Gastrocnemius medialis (tissue), 4 donors: ENCODE measurements at places on chromosomes 12 and 14.

DNA sequence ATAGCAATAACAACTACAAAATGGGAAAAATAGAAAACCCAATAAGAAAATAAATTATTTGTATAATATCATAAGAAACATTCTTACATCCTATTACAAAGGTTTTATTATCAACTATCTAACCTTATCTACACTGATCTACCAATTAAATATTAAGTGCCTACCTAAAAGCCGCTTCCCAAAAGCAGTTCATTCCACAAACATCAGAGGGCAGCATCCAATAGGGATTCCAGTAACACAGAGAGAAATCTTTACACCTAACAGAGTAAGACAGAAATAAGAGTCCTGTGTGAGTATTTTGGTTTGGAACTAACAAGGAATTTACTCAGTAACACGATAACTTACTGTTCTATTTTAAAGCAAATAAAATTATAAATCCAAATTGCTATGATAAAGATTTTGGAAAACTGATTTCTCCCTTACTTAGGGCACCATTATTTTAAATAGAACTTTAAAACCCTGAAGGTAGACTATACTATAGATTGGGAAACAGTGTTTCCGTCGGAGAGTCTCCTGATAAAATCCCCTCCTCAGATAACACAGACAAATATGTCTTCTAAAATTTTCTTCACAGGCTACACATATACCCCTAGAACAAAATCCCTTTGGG, 15.0 kb downstream of the GXYLT1 start:
- DNase-seq: no peak

DNA sequence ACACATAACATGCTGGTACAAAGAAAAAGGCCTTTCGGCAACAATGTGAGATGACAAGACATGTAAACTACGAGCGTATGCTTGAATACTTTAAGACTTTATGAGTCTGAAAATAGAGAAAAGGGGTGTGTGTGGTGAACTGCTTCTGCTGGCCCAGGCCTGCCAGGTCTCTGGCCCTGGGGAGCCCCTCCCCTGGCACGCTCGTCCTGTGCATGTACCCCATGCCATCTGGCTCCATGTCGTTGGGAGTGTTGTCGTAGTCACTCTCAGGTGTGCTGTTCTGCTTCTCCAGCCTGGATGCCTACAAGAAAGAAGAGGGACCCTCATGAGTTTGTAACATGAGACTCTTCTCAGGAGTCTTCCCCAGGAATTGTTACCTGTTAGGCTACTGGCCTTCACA, 38.9 kb downstream of the TCHP start:
- no peak for DNase-seq

- no peak for DNase-seq
Observed at GRCh38 chr14:89096946-89097345, 272.5 kb downstream of the TTC8 start.

GRCh38 chr14:70920608-70921007, 13.3 kb downstream of the PCNX1 start:
- DNase-seq: no peak

DNA sequence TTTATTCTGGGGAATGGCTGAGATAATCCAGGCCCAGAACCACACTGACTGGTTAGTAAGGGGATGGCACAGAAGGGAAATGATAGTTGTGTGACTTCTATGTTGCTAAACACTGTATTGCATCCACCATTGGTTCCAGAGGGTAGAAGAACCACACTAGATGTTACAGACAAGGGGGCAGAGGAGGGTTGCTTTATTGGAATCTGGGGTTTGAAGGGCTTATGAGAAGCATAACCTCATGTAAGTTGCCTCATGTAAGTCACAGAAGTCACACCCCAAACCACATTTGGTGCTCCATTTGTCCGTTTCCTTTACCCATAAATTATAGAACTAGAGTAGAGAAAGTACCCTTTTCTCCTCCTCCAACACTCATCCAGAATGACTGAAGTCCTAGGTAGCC, 5.5 kb upstream of the PSMA6 start:
- no peak for DNase-seq

- no peak for DNase-seq
Observed at GRCh38 chr12:16437281-16437816, 89.9 kb downstream of the MGST1 start.

GRCh38 chr12:82745063-82745674, 58.5 kb downstream of the TMTC2 start:
- no peak for DNase-seq

- DNase-seq: no peak
Observed at GRCh38 chr12:66199141-66199540, 10.1 kb downstream of the IRAK3 start.

- no peak for DNase-seq
Observed at GRCh38 chr14:65366802-65367565, 45.5 kb upstream of the FUT8 start.

DNA sequence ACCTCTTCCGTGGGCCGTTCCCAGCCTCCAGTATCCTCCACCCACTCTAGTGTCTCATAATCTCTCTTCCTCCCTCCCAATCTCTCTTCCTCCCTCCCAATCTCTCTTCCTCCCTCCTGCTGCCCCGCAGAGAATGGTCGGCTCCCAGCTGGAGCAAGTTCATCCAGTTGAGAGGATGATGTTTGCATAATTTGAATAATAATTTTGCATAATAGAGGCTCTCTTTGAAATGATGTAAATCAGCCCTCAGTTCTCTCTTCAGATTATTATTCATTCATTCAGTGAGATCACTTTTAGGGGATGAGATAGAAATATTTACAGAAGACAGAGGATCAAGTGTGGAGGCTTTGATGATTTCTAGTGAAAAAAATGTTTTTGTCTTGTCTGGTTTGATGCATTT, 125.0 kb downstream of the PTPN11 start:
- no peak for DNase-seq
